Right ventricle myocardium superior (tissue), 1 donor: ENCODE measurements at places on chromosomes 2 and 18.

- no peak for DNase-seq
These were observed 185.1 kb upstream of the SMAD7 start for GRCh38 chr18:49135877-49136276.

DNA sequence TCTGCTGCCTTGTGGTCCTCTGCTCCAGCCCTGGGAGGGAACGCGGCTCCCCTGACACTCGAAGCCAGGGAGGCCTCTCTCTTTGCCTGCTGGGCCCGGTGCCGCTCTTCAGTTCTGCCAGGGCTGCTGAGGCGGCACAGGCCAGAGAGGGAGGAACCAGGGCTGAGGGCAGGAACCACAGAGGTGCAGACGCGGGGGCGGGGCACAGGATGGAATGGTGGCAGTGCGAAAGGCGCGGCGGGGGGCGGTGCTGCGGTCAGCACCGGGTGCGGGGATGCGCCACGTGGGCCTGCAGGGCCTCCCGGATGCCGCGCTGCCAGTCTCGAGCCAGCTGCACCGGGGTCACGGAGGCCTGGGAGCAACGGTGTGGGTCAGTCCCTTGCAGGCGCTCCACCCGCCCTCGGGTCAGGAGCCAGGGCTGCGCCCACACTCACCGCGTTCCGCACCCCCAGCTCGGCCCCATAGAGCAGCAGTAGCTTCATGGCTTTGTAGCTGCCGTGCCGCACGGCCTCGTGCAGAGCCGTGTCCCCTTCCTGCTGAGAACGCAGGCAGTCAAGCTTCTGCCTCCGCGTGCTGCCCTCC is 4.4 kb downstream of the ANKRD23 start:
- peak; percentile 73 for DNase-seq

- no peak for DNase-seq
These were observed 76.3 kb upstream of the WDSUB1 start for GRCh38 chr2:159362816-159363251.

DNA sequence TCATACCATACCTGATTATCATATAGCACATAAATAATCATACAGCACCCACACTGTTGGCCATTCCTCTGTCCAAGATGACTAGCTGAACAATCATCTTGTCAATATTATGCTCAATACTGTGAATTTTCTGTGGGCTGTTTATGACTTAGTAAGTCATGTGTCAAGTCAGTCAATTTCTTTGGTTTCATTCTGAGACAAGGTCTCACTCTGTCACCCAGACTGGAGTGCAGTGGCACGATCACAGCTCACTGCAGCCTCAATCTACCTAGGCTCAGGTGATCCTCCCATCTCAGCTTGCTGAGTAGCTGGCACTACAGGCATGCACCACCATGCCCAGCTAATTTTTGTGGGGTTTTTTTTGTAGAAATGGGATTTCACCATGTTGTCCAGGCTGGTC is 5.7 kb downstream of the MCM6 start:
- no peak for DNase-seq

GRCh38 chr2:61045226-61045625 is 20.4 kb upstream of the SANBR start:
- DNase-seq = no peak
